ENCODE measurements at places on chromosomes 12 and 14.

GRCh38 chr12:29703528-29703927 lies 80.2 kb downstream of the TMTC1 start:
- DNase-seq = no peak

DNA sequence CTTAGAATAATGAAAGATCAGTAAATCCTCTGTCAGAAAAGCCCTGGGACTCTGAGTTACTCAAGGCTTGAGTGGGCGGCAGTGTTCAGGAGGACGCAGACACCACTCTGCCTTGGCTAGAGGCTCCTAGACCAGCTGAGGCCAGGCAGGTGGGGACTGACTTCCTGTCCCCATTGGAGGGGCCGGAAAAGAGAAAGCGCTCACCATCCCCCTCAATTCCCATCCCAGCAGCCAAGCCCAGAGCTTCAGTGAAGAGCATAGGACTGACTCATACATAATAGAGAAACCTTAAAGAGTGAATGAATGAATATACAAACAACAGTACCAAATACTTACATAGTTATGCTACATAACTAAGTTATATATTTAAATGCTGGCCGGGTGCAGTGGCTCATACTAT lies 62.0 kb downstream of the PLEKHG7 start:
- peak; percentile 31 for DNase-seq

DNA sequence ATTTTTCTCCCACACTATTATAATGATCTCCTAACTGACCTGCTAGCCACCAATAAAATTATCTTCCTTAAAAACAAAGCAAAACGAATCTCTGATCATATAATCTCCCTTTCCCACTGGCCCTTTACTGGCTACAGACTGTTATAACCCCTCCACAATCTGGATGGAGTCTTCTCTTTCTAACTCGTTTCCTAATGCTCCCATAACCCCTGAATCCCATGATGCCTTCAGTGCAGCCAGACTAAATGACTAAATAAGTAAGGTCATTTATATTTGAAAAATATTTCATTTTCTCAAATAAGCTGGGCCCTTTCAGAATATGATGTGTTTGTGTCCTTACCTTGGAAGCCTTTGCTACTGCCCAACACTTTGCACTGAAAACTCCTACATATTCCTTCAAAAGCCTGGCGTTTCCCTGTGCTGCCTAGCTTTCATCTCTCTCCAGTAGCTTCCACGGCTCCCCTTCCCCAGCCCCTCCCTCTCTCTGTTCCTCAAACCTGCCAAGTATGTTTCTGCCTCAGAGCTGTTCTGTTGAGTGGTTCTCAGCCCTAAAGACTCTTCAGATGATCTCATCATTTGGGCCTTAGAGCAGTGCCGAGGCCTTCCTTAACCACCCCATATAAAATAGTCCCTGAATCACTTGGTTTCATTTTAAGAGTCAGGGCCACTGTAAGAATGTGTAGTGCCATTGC lies 91.7 kb downstream of the MYRFL start:
- no peak for DNase-seq

GRCh38 chr14:104650057-104650980 lies 39.1 kb upstream of the INF2 start:
- peak; percentile 11 for DNase-seq

DNA sequence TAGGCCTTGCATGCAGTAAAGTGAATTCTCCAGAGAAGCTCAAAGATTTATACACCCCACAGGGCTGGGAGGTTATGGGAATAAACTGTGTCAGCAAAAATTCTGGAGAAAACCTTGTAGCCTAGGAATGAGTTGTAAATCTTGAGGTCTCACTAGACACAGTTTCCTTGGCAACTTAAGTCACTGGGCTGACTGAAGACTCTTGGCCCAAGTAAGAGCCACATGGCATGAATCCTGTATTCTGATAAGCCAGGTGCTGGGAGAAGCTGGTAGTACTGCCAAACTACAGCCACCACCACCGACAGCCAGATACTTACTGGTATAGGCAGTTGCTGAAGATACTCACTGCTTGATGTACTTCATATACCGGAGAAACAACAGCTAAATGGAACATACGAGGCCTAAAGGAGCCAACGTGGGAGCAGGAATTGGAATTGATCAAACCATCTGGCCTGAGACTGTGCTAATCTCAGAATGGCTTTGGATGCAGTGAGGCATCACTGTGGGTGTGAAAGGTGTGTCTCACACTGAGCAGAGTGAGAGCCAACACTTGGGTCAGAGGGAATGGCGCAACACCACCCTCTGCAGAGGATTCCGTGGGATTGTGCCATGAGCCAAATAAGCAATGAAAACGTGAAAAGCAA lies 102.8 kb upstream of the TMCC3 start:
- no peak for DNase-seq

GRCh38 chr12:82458101-82458500 lies 99.8 kb downstream of the METTL25 start:
- DNase-seq = no peak
